COR-L47 (cell line): ENCODE measurements at places on chromosomes 3 and 15.
A peak's percentile ranks its signal among the peaks of the same experiment; 100 is the strongest.

GRCh38 chr3:107271787-107272387 is 105.4 kb upstream of the CCDC54 start:
- DNase-seq: peak; percentile 47

GRCh38 chr3:78645628-78646310 is 1122.0 kb downstream of the ROBO1 start:
- peak; percentile 41 for DNase-seq

GRCh38 chr3:143648708-143649107 is 199.6 kb downstream of the SLC9A9 start:
- peak; percentile 18 for DNase-seq

DNA sequence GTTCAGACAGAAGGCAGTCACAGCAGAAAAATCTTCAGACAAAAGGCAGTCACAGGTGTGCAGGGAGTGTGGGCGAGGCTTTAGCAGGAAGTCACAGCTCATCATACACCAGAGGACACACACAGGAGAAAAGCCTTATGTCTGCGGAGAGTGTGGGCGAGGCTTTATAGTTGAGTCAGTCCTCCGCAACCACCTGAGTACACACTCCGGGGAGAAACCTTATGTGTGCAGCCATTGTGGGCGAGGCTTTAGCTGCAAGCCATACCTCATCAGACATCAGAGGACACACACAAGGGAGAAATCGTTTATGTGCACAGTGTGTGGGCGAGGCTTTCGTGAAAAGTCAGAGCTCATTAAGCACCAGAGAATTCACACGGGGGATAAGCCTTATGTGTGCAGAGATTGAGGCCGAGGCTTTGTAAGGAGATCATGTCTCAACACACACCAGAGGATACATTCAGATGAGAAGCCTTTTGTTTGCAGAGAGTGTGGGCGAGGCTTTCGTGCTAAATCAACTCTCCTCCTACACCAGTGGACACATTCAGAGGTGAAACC is 27.6 kb downstream of the ZNF589 start:
- peak; percentile 33 for DNase-seq

DNA sequence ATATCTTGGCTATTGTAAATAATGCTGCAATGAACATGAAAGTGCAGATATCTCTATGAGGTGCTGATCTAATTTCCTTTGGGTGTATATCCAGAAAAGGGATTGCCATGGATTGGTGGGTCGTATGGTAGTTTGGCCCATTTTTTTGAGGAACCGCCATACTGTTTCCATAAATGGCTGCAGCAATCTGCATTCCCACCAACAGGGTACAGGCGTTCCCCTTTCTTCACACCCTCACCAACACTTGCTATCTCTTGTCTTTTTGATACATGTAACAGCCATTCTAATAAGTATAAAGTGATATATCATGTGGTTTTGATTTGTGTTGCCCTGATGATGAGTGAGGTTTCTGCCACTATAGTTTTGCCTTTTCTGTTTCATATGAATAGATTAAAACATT is 146.7 kb downstream of the NR2F2 start:
- no peak for DNase-seq

- no peak for DNase-seq
Observed at GRCh38 chr3:174846055-174846454, 13.1 kb upstream of the NAALADL2 start.

GRCh38 chr3:121064121-121064520 is 156.1 kb downstream of the STXBP5L start:
- no peak for DNase-seq

GRCh38 chr15:25664761-25665160 is 198.4 kb downstream of the ATP10A start:
- no peak for DNase-seq

GRCh38 chr3:4809922-4810321 is 169.3 kb upstream of the BHLHE40 start:
- no peak for DNase-seq

- DNase-seq: peak; percentile 41
Observed at GRCh38 chr3:161443921-161444693, 52.5 kb upstream of the OTOL1 start.

- DNase-seq: peak; percentile 99
Observed at GRCh38 chr3:126208606-126209256, 28.3 kb upstream of the ALDH1L1 start.

- DNase-seq: no peak
Observed at GRCh38 chr15:83470887-83471286, 23.7 kb downstream of the SH3GL3 start.

GRCh38 chr3:172127141-172127540 is 87.8 kb downstream of the FNDC3B start:
- no peak for DNase-seq

DNA sequence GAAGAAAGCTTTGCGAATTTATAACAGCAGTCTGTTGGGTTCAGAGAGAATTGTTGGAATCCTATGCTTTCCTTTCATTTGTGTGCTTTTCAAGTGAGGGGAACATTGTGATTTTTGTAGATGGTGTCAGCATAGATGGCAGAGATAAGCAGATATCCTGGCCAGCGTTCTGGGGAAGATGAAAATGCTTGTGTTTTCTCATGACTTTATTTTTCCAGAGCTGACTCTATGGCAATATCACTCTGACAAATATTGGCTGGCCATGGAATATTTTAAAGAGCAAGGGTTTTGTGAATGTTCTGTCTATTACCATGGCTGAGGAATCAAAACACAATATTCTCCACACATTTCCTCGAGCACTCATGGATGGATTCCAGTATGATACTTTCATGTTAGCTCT is 108.8 kb downstream of the MITF start:
- DNase-seq: no peak

DNA sequence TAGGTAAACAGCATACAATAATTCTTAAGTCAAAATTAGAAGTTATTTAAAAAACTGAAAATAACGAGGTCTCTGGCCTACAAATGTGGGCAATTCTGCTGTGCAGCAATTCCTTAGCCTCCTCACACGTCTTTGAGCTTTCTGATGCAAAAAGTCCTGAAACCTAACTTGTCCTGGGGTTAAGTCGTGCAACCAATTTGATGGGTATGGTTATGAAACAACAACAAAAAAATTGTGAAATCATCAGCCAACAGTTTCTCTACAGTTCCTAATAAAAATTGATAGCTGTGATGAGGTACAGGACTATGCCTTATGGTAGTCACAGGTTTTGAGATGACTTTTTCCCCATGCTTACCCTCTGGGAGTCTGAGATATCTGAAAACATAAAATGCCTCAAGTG is 6.5 kb upstream of the GLB1 start:
- DNase-seq: no peak

DNA sequence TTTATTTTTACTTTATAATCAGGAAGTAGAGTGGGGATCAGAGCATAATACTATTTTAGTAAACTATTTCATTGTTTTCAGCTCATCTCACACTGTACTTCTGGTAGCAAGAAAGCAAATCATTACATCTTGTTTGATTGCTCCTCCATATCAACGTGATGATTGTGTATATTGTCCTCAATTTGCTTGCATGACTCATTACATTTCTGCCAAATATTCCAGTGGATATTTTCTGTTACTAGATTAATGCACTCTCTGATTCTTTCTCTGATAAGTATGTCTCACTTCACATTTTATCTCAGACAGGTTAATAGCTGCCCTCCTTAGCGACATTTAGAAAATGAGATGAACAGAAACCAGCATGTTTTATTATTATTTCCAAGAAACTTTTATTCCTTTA is 1145.3 kb downstream of the OTOL1 start:
- DNase-seq: no peak

DNA sequence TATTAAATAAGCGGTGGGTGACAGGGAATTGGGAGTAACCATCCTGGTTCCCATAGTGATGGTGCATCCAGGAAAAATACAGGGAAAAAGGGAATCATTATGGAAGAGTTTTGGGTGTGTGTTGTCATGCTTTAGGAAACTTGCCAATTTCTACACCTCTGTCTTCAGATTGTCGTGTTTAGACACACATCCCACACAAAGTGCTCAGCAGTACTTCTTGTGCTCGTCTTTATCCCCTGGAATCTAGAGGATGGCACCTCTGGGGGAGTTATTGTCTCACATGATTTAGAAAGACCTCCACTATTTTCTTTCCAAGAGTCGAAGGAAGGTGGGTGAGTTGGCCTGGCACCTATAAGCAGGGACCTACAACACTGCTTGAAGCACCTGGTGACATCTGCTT is 35.8 kb downstream of the CACNA1D start:
- no peak for DNase-seq

DNA sequence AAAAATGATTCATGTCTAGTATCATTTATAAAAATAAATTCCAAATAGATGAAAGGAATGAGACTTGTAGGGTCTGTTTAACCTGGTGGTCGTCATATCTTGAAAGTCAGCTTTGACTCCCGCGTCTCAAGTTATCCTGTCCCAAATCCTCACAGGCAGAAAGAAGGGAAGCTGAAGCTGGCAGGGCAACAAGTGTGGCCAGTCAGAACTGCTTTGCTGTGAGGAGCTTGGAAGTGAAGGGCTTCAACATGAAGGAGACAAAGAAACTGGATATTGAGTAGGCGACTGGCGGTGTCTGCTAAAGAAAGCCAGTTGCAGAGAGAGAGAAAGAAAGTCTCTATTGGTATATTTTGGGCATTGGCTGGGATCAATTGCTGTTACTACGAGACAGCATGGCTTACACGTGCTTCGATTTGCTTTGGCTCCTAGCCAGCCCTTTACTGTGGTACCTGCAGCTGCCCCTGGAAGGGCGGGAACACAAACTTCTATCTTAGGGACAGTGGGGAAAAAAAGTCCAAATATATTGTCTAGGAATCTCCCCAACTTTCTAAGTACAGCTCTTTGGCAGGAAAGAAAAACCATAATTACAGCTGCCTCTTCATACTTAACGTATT is 107.2 kb downstream of the CHST2 start:
- peak; percentile 74 for DNase-seq

DNA sequence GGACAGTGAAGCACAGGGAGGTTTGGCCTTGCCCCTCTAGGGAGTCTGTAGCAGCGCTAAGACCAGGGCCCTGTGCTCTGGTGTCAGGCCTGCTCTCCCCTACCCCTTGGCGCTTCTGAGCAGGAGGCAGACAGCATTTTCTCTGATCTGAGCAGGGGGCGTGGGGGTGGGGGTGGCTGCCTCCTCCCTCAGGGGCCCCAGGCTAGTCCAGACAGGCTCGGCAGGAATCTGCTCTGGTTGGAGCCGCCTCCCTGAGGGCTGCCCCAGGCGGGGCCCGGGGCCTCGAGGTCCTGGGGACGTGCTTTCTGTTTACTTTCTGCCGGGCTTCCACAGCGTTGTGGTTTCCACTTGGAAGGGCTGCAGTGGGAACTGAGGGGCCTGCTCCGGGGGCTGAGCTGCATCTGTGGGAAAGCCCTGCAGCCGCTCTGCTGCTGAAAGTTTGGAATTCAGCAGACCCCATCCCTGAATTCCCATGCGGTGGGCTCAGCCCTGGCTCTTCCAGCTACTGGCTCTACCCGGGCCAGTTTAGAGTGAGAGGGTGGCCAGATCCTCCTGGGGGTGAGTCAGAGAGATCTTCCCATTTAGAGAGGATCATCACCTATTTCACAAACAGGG is 105.4 kb downstream of the LINGO1 start:
- DNase-seq: peak; percentile 42

DNA sequence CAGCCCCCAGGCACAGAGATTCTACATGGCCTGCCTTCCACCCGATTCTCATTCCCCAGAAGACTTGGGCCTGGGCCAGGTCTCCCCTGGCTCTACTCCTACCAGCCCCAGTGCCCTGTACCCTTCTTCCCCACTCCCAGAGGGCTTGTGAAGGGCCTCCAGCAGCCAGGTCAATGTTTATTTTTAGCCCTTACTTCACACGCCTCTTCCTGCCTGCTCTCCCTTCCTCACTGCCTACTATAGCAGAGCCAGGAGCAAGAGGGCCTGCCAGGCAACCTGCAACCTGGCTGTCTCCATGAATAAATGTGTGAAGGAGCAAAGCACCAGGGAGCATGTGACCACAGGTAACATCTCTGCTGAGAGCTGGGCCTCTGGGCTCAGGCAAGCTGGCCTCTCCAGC is 26.4 kb upstream of the APEH start:
- DNase-seq: no peak

DNA sequence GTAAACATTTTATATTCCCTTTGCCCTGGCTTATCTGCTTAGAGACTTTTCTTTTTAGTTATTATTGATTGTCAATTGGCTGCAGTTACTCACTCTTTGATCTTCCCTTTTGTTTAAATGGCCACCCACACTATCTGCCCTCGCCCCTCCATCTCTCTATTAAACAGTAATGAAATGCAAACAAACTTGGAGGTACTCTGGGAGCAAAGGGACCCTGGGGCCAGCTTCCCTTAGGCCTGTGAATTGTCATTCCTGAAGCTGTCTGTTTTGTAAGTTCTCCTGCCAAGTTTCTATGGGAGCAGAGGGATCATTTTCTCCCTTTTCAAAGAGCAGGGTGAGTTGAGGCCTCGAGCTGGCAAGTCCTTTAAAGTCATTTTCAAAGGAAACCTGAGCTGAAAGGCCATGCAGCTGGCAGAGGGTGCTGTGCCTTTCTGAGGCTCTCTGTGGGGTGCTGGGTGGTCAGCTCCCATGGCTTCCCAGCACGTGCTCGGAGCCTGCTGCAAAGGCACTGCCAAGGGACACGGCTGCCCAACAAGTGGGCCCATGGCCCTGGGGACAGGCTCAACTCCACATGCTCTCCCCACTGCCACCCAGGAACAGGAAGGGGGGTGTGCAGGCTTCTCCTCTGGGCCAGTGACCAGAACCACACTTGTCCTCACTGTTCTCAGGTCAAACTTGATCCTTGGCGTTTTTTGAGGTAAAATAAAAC is 17.4 kb upstream of the RTP2 start:
- no peak for DNase-seq

DNA sequence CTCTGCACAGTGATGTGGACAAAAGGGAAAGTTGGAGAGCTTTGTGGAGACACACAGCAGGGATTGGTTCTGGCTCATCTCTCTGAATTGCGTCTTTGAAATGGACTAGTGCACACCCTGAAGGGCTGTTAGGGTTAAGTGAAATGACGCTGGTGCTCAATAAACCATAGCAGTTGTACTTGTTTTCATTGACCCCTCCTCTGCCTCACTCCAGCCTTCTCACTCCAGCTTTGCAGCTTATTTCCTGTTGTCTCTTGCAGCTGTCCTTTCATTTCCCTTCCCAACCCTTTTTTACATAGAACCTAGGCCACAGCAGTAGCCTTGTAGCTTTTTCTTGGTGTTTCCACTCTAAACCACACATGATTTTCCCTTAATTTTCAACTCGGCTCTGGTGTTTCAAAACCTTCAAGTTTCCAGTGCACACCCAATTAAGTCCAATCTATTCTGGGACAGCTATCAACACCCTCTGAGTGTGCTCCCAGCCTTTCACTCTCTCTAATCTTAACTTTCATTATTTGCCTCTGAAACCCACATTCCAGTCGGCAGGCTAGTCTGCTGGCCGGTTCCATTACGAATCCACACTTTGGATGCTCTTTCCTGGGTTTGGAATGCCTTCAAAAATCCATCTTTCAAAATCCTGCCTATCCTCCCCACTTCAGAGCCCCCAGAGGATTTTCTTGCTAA is 6.4 kb downstream of the C3orf52 start:
- DNase-seq: no peak

DNA sequence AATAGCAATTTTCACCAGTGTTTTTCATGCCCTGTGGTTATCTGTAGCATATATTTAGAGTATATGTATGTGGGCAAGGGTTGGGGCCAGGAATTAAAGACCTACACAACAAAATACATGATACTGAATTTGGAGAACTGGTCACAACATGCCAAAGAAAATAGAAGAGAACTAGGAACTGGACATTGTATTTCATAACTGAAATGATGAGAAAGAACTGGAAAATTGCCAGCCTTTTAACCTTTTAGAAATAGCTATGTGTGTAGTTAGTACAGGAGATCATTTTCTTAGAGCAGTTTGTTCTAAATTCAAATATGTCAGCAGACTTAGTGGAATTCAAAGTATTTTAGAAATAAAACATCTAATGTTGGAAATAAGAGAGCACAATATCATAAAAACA is 227.1 kb upstream of the CGNL1 start:
- DNase-seq: no peak
